GM23338 (cell line): ENCODE measurements at places on chromosomes 7 and 10. TPM values are rescaled to one million over a fixed set of nuclear protein-coding genes. Genes with fewer than 3 reads are reported as not detected.

GRCh38 chr7:42982604-42983115 is 50.5 kb downstream of the MRPL32 start:
- peak; percentile 54 for DNase-seq

DNA sequence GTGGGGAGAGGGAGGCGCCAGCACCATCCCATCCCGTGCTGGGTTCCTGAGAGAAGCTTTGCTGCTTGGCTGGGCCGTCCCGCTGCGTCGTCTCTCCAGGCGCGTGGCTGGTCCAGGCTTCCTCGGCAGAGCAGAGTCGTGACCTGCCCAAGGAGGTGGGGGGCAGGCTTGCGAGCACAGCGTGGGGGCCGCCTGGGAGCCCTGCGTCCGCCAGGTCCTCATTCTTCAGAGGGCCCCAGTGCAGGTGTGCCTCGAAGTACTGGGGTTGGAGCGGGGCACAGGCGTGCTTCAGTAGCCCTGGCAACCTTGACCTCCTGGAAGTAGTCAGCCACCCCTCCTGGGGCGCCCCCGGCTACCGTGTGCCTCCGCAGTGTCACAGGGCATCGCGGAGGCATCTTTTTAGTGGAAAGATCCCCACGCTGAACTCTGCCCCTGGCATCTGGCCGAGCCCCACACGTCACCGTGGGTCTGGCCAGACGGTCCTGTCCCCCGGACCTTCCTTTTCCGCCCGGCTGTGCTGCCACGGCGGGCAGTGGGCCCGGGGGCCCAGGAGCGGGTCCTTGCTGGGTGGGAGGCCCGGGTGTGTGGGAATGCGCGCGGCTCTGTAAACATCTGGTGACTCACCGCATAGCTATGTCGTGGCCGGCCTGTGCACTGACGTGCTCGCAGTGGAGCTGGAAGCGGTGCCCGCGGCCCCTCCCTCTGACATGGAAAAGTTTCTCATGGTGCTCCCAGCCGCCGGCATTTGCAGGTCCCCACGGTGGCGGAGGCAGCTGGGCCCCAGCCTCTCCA is 6.4 kb downstream of the MAFK start:
- peak; percentile 93 for DNase-seq

DNA sequence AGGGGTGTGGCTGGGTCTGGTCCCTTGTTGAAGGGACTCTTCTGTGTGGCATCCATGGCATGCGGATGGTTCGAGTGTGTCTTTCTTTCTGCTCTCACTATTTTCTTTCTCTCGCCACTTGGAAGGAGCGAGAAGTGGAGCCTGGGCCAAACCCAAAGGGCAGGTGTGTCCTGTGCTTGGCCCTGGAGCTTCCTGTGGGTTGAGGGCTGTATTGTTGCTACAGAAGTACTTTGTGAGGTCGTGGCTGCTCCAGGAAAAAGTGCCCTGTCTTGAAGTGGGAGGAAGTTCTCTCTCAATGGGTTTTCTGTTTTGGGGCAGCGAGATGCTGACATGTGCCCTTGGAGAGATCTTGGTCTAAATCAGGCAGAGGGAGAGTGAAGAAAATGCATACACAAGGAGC is 72.0 kb downstream of the DOCK1 start:
- DNase-seq: no peak

- no peak for DNase-seq
Measured at GRCh38 chr7:96822824-96823223, 113.2 kb upstream of the SEM1 start.

The SPAG6 gene
- total RNA-seq: 0.12 TPM in 1 of 2 replicates, not detected in the other

DNA sequence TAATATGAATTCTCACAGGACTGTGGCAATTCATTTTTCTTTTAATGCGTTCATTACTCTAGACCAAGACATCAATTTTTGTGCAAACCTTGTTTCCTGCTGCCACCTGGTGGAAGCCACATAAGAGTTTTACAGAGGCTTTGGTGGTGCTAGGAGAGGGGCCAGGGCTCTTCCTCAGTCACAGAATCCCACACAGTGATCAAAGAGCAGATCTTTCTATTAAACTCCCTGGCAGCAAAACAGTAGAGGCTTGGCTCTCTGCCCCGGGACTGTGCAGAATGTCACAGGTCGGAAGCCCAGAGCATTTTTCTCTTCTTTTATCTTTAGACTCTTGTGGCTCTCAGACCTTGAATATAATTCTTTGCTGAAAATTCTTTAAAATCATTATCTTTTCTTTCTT is 506.4 kb upstream of the C7orf33 start:
- DNase-seq: peak; percentile 66
